Fibroblast of the aortic adventitia (primary cell): ENCODE measurements at places on chromosomes 4 and X. TPM values are rescaled to one million over a fixed set of nuclear protein-coding genes. Genes with fewer than 3 reads are reported as not detected.
A peak's percentile ranks its signal among the peaks of the same experiment; 100 is the strongest.

DNA sequence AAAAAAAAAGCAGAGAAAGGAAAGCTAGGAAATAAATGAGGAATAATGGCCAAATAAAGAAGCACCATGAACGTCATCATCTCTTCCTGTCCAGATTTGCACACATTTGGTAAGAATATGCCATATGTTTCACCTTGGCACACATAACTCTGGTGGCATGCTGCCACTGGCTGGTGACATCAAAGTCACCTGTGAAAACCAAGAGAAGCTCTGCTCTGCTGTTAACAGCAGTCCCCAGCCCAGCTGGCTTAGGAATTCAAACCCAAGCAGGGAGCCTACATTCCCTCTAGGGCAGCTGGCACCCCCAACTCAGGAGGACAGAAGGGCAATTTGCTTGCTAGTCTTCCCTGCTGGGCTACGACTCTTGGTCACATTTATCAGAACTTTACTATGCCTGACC is 77.6 kb downstream of the RASL11B start:
- no peak for DNase-seq

DNA sequence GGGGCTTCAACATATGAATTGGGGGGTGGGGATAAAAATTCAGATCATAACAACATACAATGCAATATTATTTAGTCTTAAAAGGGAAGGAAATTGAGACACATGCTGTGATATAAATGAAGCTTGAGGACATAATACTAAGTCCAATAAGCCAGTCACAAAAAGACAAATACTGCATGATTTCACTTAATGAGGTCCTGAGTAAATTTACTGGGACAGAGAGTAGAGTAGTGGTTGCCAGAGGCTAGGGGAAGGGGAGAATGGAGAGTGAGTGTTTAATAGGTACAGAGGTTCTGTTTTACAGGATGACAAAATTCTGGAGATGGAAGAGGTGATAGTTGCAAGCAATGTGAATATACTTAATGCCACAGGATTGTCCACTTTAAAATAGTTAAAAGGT is 89.2 kb upstream of the RAPGEF2 start:
- DNase-seq, result no peak

The ITM2A gene
- 0.54 and 3.3 TPM in 2 replicates for total RNA-seq

- no peak for DNase-seq
Observed at GRCh38 chrX:100830547-100830946, 10.4 kb downstream of the CSTF2 start.

The HMX1 gene
- total RNA-seq, result not detected in 2 replicates

DNA sequence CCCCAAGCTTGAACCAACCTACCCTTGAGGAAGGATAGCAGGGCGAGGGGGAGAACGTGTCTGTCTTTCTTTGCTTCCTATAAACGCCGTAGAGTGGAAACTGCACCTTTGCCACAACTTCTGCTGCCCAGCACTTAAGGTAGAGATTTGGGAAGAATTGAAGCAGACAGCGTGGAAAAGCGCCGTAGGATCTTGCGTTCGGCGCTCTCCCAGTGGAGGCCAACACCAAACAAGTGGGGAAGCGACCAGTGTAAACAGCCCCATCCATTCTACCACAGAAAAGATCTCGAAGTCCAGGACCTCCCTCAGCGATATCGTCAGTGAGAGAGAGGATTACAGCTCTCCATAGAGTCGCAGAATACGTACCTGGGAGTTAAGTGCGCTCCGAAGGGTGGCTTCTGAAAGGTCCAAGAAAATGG is 3.9 kb upstream of the NKX6-1 start:
- DNase-seq, result no peak

- peak; percentile 42 for DNase-seq
Observed at GRCh38 chr4:54423066-54423465, 194.0 kb downstream of the PDGFRA start.

The KIAA1210 gene
- total RNA-seq, result not detected in 2 replicates

- no peak for DNase-seq
Observed at GRCh38 chr4:9994246-9994847, 26.9 kb downstream of the SLC2A9 start.

GRCh38 chrX:69565247-69565815 is 50.6 kb upstream of the EDA start:
- DNase-seq, result no peak

DNA sequence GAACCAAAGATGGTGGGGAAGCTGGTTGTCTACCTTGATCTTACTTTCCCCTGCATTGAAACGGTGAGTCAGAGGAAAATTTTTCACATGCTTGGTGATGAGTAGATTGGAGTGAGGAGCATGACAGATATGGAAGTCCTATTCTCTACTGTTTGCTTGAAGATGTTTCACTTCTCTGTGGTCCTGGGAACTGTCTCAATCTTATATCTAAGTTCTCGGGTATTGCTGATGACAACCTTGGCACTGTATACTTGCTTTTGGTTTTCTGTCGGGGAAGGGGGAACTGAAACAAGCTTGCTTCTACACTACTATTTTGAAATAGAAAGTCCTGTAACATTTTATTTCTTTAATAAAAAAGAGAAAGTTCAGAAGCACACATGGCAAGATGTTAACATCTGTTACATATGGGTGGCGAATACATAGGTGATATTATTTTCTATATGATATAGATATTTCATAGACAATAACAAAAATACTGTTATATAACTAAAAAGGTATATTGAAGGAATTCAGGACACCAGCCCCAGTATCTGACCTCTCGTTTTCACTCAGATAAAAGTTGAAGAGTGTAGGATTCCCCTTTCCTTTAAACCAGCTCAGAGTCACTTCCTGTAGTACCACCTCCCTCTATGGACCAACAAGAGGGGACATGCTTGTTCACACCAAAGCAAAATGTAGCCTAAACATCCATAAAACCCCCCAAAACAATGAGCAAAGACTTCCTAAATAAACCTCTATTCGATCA is 88.8 kb downstream of the FMR1NB start:
- DNase-seq, result no peak

- no peak for DNase-seq
Observed at GRCh38 chrX:21398426-21398825, 24.2 kb downstream of the CNKSR2 start.

DNA sequence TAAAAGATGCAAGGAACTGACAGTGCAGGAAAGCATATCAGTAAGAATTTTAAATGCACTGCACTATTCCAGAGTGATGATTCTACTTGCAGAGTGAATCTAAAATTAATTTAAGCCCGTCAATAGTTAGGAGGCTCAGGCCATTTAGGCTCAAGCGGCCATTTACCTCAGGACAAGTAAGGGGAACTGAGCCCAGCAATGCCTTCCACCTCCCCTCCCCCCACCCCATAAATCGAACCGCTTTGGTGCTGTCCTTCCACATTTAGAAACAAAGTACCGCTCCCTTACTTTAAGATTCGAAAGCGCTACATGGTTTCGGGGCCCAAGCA is 665 bp downstream of the RBM41 start:
- peak; percentile 7 for DNase-seq

DNA sequence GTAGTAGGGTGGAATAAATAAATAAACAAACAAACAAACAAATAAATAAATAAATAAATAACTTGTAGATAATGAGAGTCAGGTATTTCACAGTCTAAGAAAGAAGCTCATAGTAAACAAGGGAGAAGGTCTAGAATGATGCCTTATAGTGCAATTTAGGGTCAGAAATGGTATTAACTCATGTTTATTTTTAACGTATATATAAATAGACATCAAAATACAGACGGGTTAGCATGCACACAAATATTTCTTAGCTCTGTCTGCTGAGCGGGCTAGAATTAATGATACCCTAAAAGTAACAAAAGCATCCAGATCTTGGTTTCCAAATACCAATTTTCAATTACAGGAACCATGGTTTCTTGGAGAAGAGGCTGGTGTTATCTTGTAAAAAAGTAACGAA is 16.6 kb downstream of the PFKFB1 start:
- DNase-seq, result no peak

- no peak for DNase-seq
Observed at GRCh38 chrX:101136235-101136634, 38.2 kb downstream of the CENPI start.

The CCNG2 gene
- 22.8 and 63.8 TPM in 2 replicates for total RNA-seq

DNA sequence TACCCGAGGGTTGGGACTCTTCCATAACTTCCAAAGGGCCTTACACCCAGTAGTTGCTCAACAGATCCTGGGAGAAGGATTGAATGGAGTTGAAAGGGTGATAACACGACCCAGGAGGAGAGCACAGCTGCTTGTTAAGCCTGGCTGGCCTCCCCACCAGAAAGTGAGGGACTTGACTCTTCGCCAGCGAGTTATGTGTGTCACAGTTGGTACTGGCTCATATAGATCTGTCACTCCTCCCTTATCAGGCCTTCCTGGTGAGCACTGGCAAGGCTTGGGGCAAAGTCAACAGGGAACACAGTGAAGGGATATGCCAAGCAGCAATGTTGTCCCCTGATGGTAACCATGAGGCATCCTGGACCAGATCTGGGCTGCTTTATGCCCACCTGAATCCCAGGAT is 35.8 kb downstream of the APLN start:
- DNase-seq, result no peak

DNA sequence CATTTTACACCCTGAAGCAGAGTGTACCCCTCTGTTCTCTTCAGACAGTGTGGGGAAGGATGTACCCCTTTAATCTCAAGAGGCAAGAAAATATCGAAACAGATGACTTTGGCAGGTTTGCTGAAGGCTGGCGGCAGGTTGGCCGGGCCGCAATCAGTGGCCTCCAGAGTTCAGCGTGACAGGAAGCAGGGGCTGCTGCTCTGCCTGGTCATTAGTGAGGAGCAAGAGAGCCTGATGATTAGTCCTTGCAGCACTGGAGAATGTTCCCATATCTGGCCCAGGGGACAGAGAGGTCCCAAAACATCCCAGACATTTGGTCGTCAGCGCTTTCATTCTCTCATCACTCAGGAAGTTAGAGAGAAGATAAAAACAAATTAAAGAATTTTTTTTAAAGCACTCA is 352.8 kb downstream of the SPRY1 start:
- no peak for DNase-seq

The LGI2 gene
- 0.54 and 6.5 TPM in 2 replicates for total RNA-seq

GRCh38 chr4:56630876-56631666 is 50.0 kb downstream of the HOPX start:
- DNase-seq, result peak; percentile 86

The HS6ST2 gene
- under 0.01 TPM in 1 of 2 replicates, not detected in the other for total RNA-seq

The TLR2 gene
- not detected in 2 replicates for total RNA-seq

The AFF2 gene
- total RNA-seq, result 0.33 and 6.6 TPM in 2 replicates

GRCh38 chr4:107318078-107318477 is 282.0 kb upstream of the DKK2 start:
- peak; percentile 18 for DNase-seq

The DCAF4L1 gene
- 0.09 and 0.25 TPM in 2 replicates for total RNA-seq

The SUPT20HL1 gene
- total RNA-seq, result not detected in 2 replicates

DNA sequence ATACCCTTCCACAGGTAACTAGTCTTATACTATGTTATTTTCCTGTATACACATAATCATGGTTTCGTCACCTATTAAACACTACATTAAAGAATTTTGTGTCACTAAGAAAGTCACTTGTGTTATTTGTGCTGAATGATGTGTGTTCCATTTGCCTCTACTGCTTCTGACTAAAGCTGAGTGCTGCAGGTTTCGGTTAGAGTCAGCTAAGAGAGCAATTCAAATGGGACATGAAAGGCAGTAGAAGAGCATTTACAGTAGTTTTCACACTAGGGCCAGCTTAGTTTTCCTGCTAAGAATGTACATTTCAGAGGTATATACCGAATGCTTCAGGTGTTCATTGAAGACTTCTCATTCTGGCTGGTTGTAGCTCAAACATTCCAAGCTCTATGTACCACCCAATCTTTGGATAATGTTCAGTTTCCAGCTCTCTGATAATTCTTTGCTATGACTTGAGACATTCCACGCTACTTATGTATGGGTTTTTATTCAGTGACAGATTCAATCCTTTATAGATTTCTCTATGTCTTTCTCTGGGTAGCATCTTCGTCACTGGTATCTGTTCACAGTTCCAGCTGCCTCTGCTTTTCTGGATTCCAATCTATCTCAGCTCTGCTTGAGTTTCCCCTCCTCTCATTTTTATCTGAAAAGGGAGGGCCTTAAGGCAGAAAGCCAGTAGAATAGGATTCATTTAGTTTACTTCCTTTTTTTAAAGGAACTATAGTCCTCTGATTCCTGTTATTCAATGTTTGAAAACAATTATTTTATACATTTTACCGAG is 164.4 kb downstream of the CXXC4 start:
- DNase-seq, result no peak

The FAM47A gene
- not detected in 2 replicates for total RNA-seq

- DNase-seq, result no peak
Observed at GRCh38 chr4:95178938-95179337, 369.8 kb downstream of the UNC5C start.

GRCh38 chr4:60885011-60885410 is 315.1 kb upstream of the ADGRL3 start:
- DNase-seq, result no peak

The CDX4 gene
- total RNA-seq, result not detected in 2 replicates

The ASB5 gene
- total RNA-seq, result 0.09 TPM in 1 of 2 replicates, not detected in the other

DNA sequence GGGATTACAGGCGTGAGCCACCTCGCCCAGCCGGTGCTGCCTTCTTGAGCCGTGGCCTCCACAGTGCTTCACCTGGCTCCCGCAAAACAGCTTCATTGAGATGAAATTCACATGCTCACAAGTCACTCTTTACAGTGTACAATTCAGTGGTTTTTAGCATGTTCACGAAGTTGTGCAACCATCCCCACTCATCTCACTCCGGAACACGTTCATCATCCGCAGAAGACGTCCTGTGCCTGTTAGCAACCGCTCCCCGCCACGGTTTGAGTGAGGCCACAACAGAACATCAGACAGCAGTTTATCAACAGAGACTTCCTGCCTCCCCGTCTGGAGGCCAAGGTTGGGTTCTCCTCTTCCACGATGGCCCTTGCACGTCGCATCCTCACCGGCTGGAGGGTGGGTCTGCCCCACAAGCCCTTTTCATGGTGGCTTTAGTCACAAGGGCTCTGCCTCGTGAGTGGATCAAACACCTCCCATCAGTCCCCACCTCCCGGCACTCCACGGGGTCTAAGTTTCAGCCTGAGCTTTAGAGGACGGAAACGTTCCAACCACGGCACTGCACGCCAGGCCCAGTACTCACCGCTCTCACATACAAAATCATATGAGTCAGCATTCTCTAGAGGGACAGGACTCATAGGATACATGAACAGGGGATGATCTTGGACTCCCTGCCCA is 29.6 kb upstream of the SPON2 start:
- no peak for DNase-seq

DNA sequence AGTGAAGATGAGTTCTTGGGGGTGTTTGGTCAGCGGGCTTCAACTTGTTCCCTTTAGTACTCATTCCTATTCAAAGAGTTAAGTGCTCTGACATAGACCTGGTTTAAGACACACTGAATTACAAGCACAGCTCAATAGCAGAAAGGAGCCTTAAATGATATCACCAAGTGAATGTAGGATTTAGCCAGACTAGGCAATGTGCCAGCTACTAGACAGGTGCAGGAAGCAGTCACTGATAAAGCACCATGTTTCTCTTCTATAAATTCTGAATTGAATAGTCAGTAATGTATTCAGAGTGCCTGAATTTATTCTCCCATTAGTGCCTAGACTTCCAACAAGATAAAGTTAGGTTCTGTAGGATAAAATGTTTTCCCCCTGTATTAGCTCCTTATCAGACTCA is 63.6 kb downstream of the ASB9 start:
- no peak for DNase-seq
